ENCODE measurements at places on chromosomes 16 and 17.

DNA sequence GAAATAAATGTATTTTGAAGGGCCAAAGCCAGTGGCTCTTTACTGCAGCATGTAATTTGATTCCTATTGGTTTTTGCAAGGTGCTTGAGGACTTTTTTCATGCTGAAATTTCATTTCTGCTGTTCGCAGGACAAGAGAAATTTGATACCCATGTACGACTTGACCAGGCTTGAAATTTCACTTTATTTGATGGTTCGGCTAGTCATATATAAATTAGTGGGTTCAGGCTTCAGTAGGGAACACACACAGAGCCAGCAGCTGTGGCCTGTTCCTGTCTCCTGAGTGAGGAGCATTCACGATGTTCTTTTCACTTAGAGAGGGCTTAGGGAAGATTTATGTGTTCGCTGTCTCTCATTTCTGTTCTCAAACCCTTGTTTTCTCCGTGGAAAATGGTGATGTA lies 258.4 kb upstream of the CACNG5 start:
- DNase-seq = peak; percentile 8

- peak; percentile 74 for DNase-seq
Measured at GRCh38 chr17:28948873-28949184, 2.5 kb downstream of the PHF12 start.

GRCh38 chr17:78342449-78343186 lies 17.3 kb downstream of the SOCS3 start:
- DNase-seq = peak; percentile 59

- no peak for DNase-seq
Measured at GRCh38 chr16:83306961-83307593, 500.7 kb upstream of the HSBP1 start.

DNA sequence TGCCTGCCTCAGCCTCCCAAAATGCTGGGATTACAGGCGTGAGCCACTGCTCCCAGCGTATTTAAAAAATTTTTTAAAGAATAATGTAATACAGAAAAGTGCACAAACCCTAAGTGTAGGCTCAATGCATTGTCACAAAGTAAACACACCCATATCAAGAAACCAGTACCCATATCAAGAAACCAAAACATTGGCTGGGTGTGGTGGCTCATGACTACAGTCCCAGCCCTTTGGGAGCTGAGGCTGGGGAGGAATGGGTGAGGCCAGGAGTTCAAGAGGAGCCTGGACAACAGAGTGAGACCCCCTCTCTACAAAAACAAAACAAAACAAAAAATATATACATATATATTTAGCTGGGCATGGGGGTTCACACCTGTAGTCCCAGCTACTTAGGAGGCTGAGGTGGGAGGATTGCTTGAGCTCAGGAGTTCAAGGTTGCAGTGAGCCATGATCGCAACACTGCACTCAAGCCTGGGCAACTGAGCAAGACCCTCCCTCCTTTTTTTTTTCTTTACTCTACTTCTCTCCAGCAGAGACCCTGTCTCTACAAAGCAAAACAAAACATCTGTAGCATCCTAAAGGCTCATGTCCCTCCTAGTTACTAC lies 9.3 kb upstream of the PRR14 start:
- DNase-seq = no peak

- DNase-seq = no peak
Measured at GRCh38 chr17:39928858-39929645, 1.5 kb downstream of the LRRC3C start.

GRCh38 chr16:56310690-56311089 lies 114.7 kb downstream of the AMFR start:
- DNase-seq = no peak

GRCh38 chr17:45432405-45433158 lies at the start of gene ARHGAP27:
Gene ARHGAP27 (minus strand): TSS chr17:45432870. CDS start chr17:45430279, 2,591 bp downstream.
- DNase-seq = peak; percentile 76

- DNase-seq = peak; percentile 12
Measured at GRCh38 chr16:49629851-49630250, 226.1 kb downstream of the ZNF423 start.

DNA sequence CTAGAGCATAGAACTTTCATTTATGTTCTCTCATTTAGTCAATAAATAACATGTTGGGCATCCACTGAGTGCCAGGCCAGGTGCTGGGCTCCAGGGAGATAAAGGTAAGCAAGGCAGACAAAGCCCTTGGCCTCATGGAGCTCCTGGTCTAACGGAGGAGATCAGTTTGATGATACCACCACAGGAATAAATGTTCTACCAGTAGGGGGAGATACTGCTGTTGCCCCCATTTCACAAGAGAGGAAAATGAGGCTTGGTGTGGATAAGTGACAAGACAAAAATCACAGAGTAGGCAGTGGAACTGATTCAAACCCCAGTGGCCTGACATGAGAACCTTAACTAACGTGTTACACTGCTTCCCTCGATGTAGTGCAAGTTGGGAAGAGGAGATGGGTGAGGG lies 80.4 kb upstream of the ERCC4 start:
- no peak for DNase-seq

DNA sequence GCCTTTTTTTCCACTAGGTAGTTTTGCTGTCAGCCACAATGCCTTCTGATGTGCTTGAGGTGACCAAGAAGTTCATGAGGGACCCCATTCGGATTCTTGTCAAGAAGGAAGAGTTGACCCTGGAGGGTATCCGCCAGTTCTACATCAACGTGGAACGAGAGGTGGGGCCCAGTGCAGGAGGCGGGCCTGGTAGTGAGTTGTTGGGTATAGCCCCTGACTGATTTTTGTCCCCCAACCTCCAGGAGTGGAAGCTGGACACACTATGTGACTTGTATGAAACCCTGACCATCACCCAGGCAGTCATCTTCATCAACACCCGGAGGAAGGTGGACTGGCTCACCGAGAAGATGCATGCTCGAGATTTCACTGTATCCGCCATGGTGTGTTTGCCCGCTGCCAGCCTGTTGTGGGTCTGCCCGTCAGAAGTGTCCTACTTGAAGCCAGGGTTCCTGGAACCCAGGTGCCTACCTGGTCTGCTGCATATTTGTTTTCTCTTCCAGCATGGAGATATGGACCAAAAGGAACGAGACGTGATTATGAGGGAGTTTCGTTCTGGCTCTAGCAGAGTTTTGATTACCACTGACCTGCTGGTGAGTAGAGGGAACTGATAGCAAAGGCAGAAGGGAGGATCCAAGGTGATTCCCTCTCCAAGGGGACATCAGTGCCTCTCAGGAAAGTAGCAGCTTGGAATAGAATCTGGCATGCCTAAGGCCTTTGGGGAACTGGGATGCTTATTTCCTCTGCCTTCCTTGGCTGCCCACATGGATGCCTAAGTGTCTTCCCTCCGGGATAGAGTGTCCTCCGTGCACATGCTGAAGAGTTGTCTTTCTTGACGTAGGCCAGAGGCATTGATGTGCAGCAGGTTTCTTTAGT lies 1.9 kb upstream of the CD68 start:
- no peak for DNase-seq

DNA sequence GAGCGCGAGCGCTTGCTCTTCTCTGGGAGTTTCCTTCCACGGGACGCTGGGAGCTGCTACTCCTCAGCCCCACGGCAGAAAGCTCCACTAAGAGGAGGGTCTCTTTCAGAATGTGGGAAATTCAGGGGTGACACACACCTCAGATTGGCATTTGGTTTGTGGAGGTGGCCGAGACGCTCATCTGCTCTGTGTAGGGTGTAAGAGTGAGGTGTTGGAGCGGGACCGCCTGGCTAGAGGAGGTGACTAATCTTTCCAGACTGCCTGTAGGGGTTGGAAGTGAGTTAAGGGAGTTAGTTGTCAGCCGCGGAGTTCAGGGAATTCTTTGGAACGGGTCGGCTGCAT lies 735 bp downstream of the PSMD11 start:
- DNase-seq = peak; percentile 46

- no peak for DNase-seq
Measured at GRCh38 chr16:17574256-17574655, 103.5 kb upstream of the XYLT1 start.

GRCh38 chr17:27956601-27957445 lies 63.7 kb upstream of the LYRM9 start:
- no peak for DNase-seq

Measured in H9 (cell line).